Stimulated activated CD8-positive, alpha-beta memory T cell treated with anti-CD3 and anti-CD28 coated beads, Interleukin-4, amount 100 ng/mL, for 24 hours (primary cell): ENCODE measurements at places on chromosomes 7 and 10.
A peak's percentile ranks its signal among the peaks of the same experiment; 100 is the strongest.

DNA sequence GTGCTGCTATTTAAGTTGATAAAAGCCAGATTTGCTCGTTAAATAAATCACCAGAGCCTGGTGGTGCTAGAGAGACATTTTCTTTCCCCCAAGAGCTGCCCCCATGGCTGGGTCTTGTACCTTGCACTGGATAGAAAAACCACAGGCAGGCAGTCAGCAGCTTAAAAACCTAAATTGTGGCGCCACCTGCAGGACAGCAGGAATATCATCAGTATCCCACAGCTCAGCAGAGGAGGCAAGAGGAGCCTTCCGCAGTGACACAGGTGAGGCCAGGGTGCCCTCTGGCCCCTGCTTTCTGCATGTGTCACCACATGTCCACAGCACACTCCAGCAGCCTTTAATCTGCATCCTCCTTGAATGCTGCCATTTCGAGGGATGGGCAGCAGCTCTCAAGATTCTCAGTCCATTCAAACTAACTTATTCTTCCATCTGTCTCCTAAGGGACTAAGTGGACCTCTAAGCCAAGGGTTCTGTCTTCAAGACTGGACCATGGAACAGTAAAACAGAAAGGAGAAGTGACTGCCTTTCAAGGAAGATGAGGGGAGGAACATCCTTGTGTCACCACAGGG is 4.5 kb upstream of the PLXNA4 start:
- peak; percentile 45 for DNase-seq

DNA sequence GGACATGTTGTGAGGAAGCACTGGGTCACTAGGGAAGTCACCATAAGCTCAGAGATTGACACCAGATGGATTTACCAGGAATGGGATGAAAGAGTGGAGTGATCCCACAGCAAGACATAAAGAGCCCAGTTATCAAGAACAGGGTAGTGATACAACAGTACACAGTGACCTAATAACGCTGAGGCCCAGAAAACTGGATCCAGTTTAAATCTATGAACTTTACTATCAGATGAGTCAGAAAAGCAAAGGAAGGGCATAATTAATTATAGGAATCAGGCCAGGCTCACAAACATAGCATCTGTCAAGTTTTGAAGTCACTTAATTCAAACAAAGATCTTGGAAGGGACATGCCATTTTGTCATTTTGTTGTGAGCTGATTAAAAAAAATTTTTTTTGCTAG is 73.5 kb downstream of the LRRN3 start:
- no peak for DNase-seq

- DNase-seq, result peak; percentile 30
Observed at GRCh38 chr10:26437637-26438461, at the start of gene APBB1IP. APBB1IP (plus strand) TSS chr10:26438341; CDS start chr10:26492327, 53,986 bp downstream.

DNA sequence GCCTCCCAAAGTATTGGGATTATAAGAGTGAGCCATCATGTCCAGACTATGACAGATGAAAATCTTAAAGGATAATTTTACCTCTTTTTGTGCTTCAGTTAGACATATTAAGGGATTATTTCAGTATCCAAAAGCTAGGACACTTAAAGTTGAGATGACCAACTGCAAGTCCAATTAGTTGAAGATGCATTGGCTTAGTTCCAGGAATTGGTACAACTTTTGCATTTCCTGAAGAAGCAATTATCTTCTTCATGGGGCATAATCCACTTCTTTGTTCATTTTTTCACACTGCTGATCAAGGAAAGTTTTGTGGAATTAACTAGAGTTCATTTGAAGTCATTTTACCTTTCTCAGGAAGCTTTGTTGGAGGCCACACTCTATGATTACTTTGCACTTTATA is 72.0 kb upstream of the HECW1 start:
- DNase-seq, result no peak

- no peak for DNase-seq
Observed at GRCh38 chr7:93435791-93436190, 138.7 kb downstream of the CALCR start.

- no peak for DNase-seq
Observed at GRCh38 chr7:147022056-147022455, 905.5 kb downstream of the CNTNAP2 start.

- no peak for DNase-seq
Observed at GRCh38 chr7:114422507-114423501, 8.2 kb downstream of the FOXP2 start.

- DNase-seq, result no peak
Observed at GRCh38 chr7:116162254-116162653, 48.1 kb upstream of the TES start.

GRCh38 chr7:111059833-111060232 is 31.1 kb upstream of the LRRN3 start:
- no peak for DNase-seq

DNA sequence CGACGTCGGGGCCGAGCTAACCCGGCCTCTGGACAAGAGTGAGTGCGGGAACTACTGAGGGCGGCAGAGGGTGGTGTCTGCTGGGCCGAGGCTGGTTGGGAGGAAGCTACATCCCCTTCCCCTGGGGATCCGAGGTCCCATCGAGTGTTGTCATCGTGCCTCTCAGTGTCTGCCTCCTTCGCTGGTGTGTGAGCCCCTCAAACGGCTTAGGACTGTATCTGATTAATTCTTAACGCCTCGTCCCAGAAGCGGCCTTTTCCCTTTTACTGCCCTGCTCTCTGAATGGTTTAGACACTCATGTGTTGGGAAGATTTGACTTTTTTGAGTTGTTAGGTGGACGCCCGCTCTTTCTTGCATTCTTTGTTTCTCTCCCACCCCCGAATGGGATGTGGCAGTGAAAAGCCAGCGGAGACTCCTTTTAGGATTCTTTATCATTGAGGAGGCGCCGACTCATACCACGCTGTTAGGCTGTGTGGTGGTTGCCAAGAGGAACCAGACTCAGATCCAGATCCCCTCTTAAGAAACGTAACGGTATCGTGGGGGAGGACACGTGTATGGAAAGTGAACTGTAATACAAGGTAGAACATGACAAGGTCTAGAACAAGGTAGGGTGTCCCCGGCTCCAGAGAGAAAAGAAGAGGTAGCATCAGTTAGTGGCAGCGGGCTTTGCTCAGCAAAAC is 631 bp downstream of the SUPV3L1 start:
- no peak for DNase-seq

DNA sequence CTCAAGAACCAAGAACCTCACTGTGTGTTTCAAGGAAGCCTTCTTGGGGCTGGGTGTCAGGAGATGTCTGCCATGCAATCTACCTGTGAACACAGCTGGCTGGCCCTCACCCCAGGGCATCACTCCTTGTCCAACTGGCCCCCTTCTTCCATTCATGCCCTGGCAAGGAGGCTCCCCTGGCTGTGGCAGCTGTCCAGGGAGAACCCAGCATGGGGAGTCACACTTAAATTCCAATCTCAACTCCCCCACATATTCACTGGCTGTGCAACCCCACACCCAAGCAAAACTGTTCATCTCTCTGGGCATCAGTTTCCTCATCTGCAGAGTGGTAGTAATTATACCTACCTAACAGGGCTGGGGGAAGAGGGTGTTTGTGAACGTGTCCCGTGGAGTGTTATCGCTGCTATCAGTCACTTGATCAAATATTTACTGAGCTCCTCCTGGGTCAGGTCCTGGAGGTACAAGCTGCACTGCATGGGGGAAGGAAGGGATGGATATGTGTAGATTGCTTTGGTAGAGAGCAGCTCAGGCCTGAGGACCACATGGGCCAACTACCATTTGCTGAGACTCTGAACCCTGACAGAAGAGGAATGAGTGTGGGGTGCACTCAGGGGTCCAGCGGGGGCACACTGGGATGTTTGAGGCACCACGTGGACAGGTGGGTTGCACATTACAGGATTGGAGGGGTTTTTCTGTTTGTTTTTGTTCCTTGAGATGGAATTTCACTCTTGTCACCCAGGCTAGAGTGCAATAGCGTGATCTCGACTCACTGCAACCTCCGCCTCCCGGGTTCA is 2.1 kb upstream of the GPRIN2 start:
- no peak for DNase-seq

- no peak for DNase-seq
Observed at GRCh38 chr7:151682831-151683614, 163.3 kb upstream of the RHEB start.

- no peak for DNase-seq
Observed at GRCh38 chr10:89664203-89664602, 19.2 kb upstream of the PANK1 start.

- DNase-seq, result no peak
Observed at GRCh38 chr10:34826221-34826620, 11.1 kb upstream of the PARD3 start.

- peak; percentile 16 for DNase-seq
Observed at GRCh38 chr7:34928052-34928451, 109.2 kb downstream of the DPY19L1 start.

DNA sequence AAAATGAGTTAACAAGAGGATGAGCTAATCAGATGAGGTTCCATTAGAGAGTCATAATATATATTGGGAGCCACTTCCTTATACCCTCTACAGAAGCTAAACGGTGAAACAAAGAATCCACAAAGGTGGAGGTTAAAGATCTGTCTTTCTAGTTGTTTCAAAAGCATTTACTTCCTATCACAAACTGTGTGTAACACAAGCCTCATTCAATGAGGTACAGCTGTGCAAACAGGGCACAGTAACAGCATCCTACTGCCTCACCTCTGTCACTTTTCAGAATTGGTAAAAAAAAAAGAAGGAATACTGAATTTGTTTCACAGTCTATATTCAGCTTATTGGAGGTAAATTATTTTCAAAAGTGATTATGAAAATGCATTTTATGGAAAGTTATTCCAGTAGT is 128.7 kb downstream of the AGMO start:
- DNase-seq, result no peak

GRCh38 chr7:22998519-22998896 is 15.4 kb downstream of the HYCC1 start:
- no peak for DNase-seq

DNA sequence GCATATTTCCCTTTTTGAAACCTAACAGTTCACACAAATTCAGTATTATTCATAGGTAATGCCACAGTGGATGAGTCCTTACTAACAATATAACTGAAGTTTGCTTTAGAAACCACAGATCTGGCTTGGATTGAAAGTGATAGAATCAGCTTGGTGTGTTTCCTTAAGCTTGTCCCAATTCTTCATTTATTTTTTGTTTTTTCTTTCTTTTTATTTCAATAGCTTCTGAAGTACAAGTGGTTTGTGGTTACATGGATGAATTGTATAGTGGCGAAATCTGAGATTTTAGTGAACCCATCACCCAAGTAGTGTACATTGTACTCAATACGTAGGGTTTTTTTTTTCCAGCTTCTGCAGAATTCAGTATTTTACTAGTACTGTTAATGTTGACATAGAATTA is 518.2 kb upstream of the SEMA3D start:
- no peak for DNase-seq

GRCh38 chr7:119895320-119895719 is 377.7 kb upstream of the KCND2 start:
- DNase-seq, result no peak

GRCh38 chr10:12819071-12819470 is 182.4 kb downstream of the CCDC3 start:
- no peak for DNase-seq

GRCh38 chr10:133401500-133401899 is 7.5 kb downstream of the MTG1 start:
- no peak for DNase-seq

GRCh38 chr10:71225291-71226058 is 13.1 kb downstream of the UNC5B start:
- DNase-seq, result no peak

DNA sequence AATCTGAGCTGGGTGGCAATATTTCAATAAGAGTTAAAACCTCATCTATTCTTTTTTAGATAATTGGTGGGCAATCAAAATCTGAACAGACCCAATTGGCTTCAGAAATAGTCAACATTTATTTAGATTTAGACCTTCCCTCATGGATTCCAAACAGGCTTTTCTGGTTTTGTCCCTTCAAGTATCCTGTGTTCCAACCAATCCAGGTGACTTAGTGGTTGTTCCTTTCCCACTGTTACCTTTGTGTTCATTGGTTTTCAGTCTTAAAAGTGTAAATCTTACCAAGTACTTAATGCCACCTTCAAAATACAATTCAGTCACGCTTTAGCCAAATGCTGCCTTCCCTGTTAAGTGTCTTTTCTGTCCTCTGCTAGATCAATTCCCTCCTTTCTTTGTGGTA is 85.9 kb downstream of the AHR start:
- no peak for DNase-seq

DNA sequence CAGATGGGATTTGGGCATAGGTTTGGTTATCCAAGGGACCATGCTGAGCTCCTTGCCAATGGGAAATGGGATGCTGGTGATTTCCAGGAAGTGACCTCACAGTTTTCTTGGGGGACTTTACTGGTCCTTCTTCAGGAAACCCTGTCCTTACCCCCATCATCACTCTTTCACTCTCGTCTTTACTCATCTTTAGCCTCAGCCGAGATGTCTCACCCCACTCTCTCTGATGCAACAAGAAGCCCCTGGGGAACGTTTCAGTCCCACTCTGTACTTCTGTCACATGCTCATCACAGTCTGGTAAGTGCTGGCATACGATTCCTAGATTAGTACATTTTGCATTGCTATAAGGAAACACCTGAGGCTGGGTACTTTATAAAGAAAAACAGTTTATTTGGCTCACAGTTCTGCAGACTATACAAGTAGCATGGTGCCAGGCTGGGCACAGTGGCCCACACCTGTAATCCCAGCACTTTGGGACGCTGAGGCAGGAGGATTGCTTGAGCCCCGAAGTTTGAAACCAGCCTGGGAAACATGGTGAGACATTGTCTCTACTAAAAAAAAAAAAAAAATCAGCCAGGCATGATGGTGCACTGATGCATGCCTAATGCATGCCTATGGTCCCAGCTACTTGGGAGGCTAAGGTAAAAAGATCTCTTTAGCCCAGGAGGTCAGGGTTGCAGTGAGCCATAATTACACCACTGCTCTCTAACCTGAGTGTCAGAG is 63.5 kb upstream of the VKORC1L1 start:
- no peak for DNase-seq

DNA sequence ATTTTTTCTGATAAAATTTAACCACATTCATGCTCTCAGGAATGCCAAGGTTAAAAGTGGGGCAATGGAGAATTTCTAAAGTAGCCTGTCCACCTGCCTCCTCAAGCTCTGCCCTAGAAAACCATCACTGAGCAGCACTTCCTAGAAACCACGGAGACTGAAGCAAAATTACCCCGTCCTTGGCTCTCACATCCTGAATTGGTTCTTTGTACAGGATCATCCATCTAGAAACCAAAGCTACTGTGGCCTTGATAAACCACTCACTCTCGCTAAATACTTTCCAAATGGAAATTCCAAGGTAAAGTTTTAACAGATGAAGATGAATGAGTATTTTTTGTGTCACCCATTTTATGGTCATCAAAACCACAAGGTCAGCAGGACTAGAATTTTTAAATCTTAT is 96.6 kb downstream of the AVL9 start:
- no peak for DNase-seq

- DNase-seq, result no peak
Observed at GRCh38 chr10:102802920-102803534, 34.2 kb downstream of the CYP17A1 start.

- no peak for DNase-seq
Observed at GRCh38 chr10:19904202-19904661, 88.0 kb downstream of the PLXDC2 start.

- DNase-seq, result peak; percentile 19
Observed at GRCh38 chr7:101410743-101411507, 48.2 kb downstream of the COL26A1 start.
